CD4-positive, alpha-beta T cell treated with Interleukin-4 for 1 hour (primary cell): ENCODE measurements at places on chromosomes 4 and X.

- DNase-seq, result no peak
These were observed 214.7 kb downstream of the CBR4 start for GRCh38 chr4:168795346-168795745.

DNA sequence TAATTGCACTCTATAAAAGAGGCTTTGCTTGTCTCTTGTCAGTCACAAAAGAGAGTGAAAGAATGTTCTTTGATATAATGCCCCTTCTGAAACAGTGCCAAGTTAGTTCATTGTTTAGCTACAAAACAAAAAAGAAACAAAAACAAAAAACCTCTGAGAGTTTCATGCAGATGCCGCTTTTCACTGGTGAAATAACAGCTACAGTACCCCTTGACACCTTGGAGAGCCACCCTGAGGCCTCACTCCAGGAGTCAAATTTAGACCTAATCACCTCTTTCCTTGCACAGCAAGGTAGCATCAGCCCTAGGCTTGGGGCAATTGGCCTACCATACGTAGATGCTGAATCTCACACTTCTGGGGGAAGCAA is 185.2 kb downstream of the UNC5C start:
- DNase-seq, result no peak

- no peak for DNase-seq
These were observed 45.3 kb downstream of the SLC9A6 start for GRCh38 chrX:136030303-136031191.

DNA sequence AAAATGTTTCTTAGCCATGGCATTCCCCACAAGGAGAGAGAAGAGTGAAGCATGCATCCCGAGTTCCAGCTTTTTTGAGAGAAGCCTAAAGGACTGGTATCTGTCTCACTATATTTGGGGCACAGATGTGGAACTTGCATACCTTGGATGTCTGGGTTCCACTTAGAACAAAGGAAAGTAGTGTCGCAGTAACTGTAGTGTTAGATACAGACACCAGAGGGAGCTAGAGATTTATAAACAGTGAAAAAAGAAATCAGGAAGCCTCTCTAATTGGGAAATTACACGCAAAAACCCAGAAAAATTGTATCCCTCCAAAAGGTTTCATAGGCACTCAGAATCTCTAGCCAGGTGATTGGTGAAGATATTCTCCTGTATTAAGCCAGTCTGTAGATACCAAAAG is 34.4 kb downstream of the AGTR2 start:
- DNase-seq, result no peak

DNA sequence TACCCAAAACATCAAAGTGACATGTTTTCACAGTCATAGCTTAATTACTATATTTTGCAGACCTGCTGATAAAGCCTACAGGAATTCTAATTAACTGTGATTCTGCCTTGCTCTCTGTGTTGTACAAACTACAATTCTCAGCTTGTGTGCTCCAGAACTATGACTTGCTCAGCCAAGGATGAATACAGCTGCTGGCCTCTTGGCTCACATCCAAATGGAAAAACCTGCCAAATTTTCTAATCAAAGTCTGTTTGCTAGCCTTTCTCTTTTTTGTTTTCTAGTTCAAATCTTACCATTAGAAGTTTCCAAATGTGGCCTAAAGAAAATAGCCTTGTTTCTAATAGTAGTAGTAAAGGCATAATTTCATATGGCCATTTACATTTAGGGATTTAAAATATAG is 1176.8 kb downstream of the FAM133A start:
- no peak for DNase-seq

GRCh38 chrX:136761421-136761820 is 19.3 kb downstream of the ARHGEF6 start:
- no peak for DNase-seq

DNA sequence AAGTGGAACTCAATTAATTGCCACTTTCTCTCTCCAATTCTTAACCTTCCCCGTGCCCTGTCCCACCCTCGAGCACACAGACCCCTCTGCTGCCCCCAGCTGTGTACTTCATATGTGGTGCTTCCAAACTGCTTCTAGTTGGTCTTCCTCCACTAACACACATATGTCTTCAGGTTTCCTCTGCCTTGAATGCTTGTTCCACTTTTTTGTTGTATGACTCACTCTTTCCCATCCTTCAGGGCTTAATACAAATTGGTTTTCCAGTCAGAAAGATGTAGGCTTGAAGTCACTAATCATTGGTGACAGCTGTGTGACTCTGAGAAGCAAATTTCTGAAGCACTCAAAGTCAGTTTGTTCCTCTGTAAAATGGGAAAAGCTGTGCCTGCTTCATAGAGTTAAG is 30.6 kb downstream of the TRIM2 start:
- no peak for DNase-seq

DNA sequence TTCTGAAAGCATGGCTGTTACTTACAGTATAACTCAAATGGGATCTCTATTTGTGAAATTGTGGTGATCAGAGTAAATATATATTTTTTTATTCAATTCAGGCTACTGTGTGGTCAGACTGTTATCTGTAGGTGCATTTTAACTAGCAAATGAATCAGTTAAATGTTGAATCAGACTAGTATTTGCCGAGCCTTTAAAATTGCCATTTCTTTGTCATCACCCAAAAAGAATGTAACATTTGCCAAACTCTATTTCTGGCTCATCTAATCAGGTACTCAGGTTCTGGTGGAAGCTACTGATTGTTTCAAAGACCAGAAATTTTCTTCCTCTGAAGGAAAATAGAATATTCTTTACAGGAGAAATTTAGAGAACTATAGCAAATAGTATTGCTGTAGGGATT is 1.8 kb upstream of the NAA15 start:
- DNase-seq, result no peak

GRCh38 chr4:119105605-119106004 is 30.0 kb upstream of the MYOZ2 start:
- DNase-seq, result no peak

DNA sequence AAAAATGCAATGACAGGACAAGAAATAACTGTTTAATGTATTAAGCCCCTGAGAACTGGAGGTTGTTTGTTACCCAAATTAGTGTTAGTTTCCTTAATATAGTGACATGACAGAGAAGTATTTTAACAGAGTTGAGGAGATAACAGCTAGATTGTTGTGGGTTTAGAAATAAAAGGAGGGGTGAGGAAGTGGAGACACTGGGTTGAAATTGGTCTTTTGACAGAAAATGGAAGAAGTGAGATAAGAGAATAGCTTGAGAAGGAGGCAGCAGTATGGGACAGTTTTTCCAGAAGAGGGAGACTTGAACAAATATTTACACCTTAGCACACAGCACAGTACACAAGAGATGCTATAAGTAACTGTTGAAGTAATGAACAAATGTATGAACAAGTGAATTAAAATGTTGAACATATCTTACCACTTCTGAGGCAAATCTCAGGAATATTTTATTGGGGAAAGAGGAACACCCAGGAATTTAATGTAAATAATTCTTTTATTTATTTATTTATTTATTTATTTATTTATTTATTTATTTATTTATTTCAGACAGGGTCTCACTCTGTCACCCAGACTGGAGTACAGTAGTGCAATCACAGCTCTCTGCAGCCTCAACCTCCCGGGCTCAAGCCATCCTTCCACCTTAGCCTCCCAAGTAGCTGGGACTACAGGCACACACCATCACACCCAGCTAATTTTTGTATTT is 58.0 kb upstream of the EGFL6 start:
- DNase-seq, result no peak

GRCh38 chrX:80578517-80579105 is 158.4 kb downstream of the TENT5D start:
- no peak for DNase-seq

DNA sequence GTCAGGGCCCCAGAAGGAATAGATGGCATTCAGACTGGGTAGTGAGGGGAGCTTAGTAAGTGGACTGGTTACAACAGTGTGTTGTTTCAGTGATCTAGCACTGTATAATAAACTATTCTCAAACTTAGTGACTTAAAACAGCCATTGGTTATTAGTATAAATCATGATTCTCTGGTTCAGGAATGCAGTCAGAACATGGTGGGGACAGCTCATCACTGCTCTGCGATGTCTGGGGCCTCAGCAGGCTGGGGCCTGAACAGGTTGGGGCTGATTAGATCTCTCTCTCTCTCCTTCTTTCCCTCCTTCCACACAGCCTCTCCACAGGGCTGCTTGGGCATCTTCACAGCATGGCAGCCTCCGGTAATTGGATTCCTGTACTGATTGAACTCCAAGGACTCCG is 160.4 kb downstream of the GATB start:
- DNase-seq, result no peak

- DNase-seq, result no peak
These were observed 6.6 kb upstream of the ENOX2 start for GRCh38 chrX:130909469-130910136.

DNA sequence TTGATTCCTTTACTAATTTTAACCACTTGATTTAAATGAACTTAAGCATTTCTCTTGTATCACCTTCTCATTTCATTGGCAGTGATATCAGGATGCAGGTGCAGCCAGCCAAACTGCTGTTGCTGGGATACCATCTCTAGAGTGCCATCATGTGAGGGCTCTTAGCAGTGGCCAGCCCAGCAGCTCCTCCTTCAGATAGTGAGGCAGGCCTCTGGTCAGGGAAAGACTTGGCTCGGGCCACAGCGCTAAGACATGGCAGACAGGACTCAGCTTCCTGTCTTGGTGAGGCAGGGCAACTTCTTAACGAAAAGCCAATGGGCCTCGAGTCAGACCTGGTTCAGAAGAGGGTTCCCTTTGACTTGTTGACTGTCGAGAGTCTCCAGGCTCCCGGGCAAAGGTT is 50.0 kb downstream of the NOP14 start:
- no peak for DNase-seq

GRCh38 chrX:68249903-68250302 is 183.4 kb downstream of the OPHN1 start:
- no peak for DNase-seq

GRCh38 chr4:145315811-145316225 is 135.4 kb upstream of the OTUD4 start:
- DNase-seq, result no peak

DNA sequence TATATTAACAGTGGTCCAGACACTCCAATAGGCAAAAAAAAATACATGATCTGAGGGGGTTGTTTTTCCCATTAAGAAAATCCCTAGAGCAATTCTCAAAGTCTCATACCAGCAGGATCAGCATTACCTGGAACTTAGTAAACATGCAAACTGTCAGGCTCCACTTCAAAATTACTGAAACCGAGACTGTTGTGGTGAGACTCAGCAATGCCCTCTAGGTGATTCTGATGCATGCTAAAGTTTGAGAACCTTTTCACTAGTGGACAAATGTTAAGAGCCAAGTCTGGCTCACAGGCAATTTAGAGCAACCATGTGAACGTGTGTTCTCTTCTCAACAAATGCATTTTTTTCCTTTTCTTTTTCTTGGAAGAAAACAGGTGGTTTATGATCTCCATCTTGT is 30.2 kb downstream of the NEK1 start:
- DNase-seq, result no peak
